Cardiac septum (tissue), 1 donor: ENCODE measurements at places on chromosomes 2 and 18. TPM values are rescaled to one million over a fixed set of nuclear protein-coding genes. Genes with fewer than 3 reads are reported as not detected.

- no peak for DNase-seq
These were observed 42.0 kb downstream of the ZFP36L2 start for GRCh38 chr2:43184339-43184895.

- no peak for DNase-seq
These were observed 24.6 kb downstream of the TEX44 start for GRCh38 chr2:231617059-231617926.

GRCh38 chr2:152005607-152006006 is 93.2 kb downstream of the CACNB4 start:
- no peak for DNase-seq

- no peak for DNase-seq
These were observed 65.2 kb downstream of the KLHL14 start for GRCh38 chr18:32707586-32707985.

DNA sequence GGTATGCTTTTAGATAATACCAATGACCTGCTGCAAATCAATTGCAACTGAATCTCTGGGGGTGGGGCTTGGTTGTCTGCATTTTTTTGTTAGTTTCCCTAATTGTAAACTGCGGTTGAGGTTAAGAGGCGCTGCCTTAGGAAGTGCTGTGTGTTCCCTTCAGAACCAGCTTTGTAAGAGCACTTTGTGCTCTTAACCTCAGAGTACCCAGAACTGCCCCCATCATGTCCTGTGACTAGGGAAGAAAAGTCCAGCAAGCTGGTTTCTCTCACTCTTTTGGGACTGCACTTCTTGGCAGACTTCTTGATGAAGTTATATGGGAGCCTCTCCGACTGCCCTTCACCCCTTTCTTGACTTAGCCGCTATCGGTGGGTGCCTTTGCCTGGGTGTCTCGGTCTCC is 245.5 kb upstream of the CXCR4 start:
- no peak for DNase-seq

- no peak for DNase-seq
These were observed 53.2 kb downstream of the NYAP2 start for GRCh38 chr2:225452677-225453076.

DNA sequence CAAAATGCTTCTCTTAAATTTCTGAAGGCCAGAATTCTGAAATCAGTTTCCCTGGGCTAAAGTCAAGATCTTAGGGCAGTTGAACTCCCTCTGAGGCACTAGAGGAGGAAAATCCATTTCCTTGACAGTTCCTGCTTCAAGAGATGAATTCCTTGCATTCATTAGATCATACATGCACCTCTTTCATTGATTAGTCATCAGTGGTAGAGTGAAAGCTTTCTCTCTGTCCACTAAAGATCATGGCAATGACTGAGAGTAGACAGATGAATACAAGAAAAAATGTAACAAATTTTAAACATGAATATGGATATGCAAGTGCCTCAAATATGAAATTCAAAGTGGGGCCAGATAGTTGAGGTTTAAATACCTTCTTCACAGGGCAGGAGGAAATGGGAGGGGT is 693.4 kb upstream of the TMEFF2 start:
- DNase-seq: no peak

GRCh38 chr2:233795735-233796171 is 17.6 kb downstream of the MROH2A start:
- no peak for DNase-seq

- DNase-seq: no peak
These were observed 375.4 kb downstream of the DCC start for GRCh38 chr18:52715421-52715820.

GRCh38 chr2:65386989-65387388 is 45.4 kb downstream of the SPRED2 start:
- DNase-seq: no peak

DNA sequence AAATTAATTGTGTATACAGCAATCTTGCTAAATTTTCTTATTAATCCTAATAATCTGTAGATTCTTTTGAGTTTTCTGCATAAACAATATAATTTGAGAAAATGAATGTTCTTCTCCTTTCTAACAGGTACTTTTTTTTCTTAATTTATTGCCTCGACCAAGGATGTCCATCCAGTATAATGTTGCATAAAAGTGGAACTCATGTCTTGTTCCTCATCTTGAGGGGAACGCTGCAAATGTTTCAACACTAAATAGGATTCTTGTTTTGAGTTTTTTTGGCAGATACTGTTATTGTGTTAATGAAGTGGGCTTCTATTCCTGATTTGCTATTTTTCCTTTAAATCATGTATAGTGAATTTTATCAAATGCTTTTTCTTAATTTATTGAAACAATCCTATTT is 244.4 kb upstream of the REV1 start:
- no peak for DNase-seq

LBH gene
- total RNA-seq: 208 TPM

DSG1 gene
- total RNA-seq: 0.89 TPM

GPR55 gene
- total RNA-seq: not detected

OTOS gene
- total RNA-seq: not detected

ASIC4 gene
- total RNA-seq: 0.32 TPM

STON1 gene
- 6.7 TPM for total RNA-seq

AKAIN1 gene
- not detected for total RNA-seq

MAP3K19 gene
- total RNA-seq: not detected

SLC25A52 gene
- total RNA-seq: not detected

DPYSL5 gene
- total RNA-seq: 0.19 TPM
